ENCODE measurements at places on chromosomes 1 and 21. TPM values are rescaled to one million over a fixed set of nuclear protein-coding genes. Genes with fewer than 3 reads are reported as not detected.

GPR153 gene
- 13.0 TPM for total RNA-seq

ZNF695 gene
- total RNA-seq = 0.20 TPM

KCNK2 gene
- 0.31 TPM for total RNA-seq

NR1I3 gene
- not detected for total RNA-seq

C1QTNF12 gene
- total RNA-seq = 0.93 TPM

HRNR gene
- total RNA-seq = not detected

LCE1C gene
- total RNA-seq = not detected

LAMB3 gene
- total RNA-seq = 27.6 TPM

RGL1 gene
- total RNA-seq = 18.8 TPM

LCK gene
- not detected for total RNA-seq

GBP7 gene
- total RNA-seq = not detected

SLC6A9 gene
- total RNA-seq = 4.4 TPM

CLCA1 gene
- not detected for total RNA-seq

FAM43B gene
- total RNA-seq = 1.2 TPM

CYP2J2 gene
- total RNA-seq = 0.10 TPM

LCE3D gene
- total RNA-seq = not detected

SH3BGRL3 gene
- 225 TPM for total RNA-seq

FAM163A gene
- total RNA-seq = not detected

CTSS gene
- total RNA-seq = 2.8 TPM

ADORA1 gene
- 11.3 TPM for total RNA-seq

FCRLB gene
- 1.4 TPM for total RNA-seq

LRRC53 gene
- total RNA-seq = not detected

NEGR1 gene
- 5.6 TPM for total RNA-seq

ZNF683 gene
- total RNA-seq = not detected

ALX3 gene
- not detected for total RNA-seq

VHLL gene
- total RNA-seq = not detected

TMEM82 gene
- total RNA-seq = not detected

ZNF281 gene
- 8.7 TPM for total RNA-seq

TCP10L gene
- not detected for total RNA-seq

CLCA2 gene
- total RNA-seq = 4.3 TPM

DLGAP3 gene
- 0.12 TPM for total RNA-seq

MLLT11 gene
- 0.94 TPM for total RNA-seq

OR2T29 gene
- not detected for total RNA-seq

RTCA gene
- 26.8 TPM for total RNA-seq

NR0B2 gene
- 0.20 TPM for total RNA-seq

SHISA4 gene
- total RNA-seq = 24.9 TPM

OR13G1 gene
- total RNA-seq = not detected

LEPR gene
- 24.9 TPM for total RNA-seq

FCMR gene
- total RNA-seq = 1.6 TPM

SPRR1A gene
- not detected for total RNA-seq

FPGT gene
- total RNA-seq = 10.3 TPM

KPRP gene
- total RNA-seq = not detected

ADORA3 gene
- total RNA-seq = not detected

OR2T1 gene
- not detected for total RNA-seq

DIO1 gene
- not detected for total RNA-seq

SPATA1 gene
- not detected for total RNA-seq

VTCN1 gene
- not detected for total RNA-seq

PLPP3 gene
- 178 TPM for total RNA-seq

TESK2 gene
- total RNA-seq = 2.2 TPM

S100B gene
- total RNA-seq = 0.62 TPM

TMEM269 gene
- total RNA-seq = not detected

ATF3 gene
- 0.62 TPM for total RNA-seq

FAM72C gene
- 0.87 TPM for total RNA-seq

KIF14 gene
- total RNA-seq = 0.44 TPM

BARHL2 gene
- not detected for total RNA-seq

ZSCAN20 gene
- 9.1 TPM for total RNA-seq

All from cardiac ventricle fibroblast (primary cell).